ENCODE measurements at places on chromosomes 1 and 21. TPM values are rescaled to one million over a fixed set of nuclear protein-coding genes. Genes with fewer than 3 reads are reported as not detected.

DNA sequence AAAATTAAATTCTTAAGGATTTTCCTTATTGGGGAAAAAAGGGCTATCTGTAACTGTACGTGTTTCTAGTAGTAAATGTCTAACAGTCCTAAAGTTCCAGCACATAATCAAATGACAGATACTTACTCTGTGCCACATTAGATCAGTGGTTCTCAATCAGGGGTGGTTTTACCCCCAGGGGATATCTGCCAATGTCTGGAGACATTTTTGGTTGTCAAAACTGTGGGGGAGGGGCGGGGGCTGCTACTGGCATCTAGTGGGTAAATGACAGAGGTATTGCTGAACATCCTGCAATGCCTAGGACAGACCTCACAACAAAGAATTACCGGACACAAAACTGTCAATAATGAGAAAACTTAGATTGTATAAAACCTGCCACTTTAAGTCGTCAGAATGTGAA is 33.4 kb upstream of the PTPRC start:
- no peak overlapping the region for H3K27ac ChIP-seq
- H3K4me1 ChIP-seq: no peaks in the 10 kb centered on the region
- H3K27me3 ChIP-seq: no peaks in the 10 kb centered on the region
- no peaks in the 10 kb centered on the region for H3K36me3 ChIP-seq

DNA sequence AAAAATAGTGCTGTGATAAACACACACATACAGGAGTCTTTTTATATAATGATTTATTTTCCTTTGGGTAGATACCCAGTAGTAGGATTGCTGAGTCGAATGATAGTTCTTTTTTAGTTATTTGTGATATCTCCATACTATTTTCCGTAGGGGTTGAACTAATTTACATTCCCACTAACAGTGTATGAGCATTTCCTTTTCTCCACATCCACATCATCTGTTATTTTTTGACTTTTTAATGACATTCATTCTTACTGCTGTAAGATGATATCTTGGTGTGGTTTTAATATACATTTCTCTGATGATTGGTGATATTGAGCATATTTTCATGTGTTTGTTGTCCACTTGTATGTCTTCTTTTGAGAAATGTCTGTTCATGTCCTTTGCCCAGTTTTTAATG is 78.3 kb downstream of the NIBAN1 start:
- peaks cover 3% of the 10 kb centered on the region for H3K4me1 ChIP-seq
- no peak overlapping the region for H3K27ac ChIP-seq
- H3K27me3 ChIP-seq: no peaks in the 10 kb centered on the region
- H3K36me3 ChIP-seq: no peaks in the 10 kb centered on the region
- H3K4me3 ChIP-seq: no peak overlapping the region
- no peak for DNase-seq

The ADAM30 gene
- 9.5 TPM for total RNA-seq

DNA sequence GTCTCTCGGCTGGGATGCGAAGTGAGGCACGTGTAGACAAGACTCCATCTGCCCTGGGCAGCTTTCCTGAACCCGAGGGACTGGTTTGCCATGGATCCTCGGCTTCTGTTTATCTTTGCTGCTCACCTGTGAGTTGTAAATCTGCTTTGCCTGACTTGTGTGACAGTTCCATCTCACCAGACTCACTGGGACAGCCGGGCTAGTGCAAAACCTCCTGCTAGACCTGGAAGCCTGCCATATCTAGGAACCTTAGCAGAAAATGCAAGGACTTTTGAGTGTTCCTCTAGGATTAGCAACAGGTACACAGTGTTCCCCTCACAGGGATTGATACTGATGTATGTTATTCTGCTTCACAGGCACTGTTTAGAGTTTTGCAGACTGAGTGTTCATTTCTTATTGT is 218.6 kb downstream of the URB2 start:
- H3K27ac ChIP-seq: peak overlapping the region; percentile 74
- no peak overlapping the region for H3K4me3 ChIP-seq
- no peaks in the 10 kb centered on the region for H3K36me3 ChIP-seq
- H3K4me1 ChIP-seq: peaks cover 5% of the 10 kb centered on the region
- no peaks in the 10 kb centered on the region for H3K27me3 ChIP-seq
- DNase-seq: peak; percentile 53

- H3K36me3 ChIP-seq: no peaks in the 10 kb centered on the region
- H3K4me1 ChIP-seq: no peaks in the 10 kb centered on the region
- DNase-seq: no peak
- no peaks in the 10 kb centered on the region for H3K27me3 ChIP-seq
- no peak within 1 kb of the TSS for H3K27ac ChIP-seq
- no peak within 1 kb of the TSS for H3K4me3 ChIP-seq
These were observed at the start of gene CLCA2 for GRCh38 chr1:86423873-86424272. Gene CLCA2 (plus strand): TSS chr1:86424171. CDS start chr1:86424248, 77 bp downstream.

DNA sequence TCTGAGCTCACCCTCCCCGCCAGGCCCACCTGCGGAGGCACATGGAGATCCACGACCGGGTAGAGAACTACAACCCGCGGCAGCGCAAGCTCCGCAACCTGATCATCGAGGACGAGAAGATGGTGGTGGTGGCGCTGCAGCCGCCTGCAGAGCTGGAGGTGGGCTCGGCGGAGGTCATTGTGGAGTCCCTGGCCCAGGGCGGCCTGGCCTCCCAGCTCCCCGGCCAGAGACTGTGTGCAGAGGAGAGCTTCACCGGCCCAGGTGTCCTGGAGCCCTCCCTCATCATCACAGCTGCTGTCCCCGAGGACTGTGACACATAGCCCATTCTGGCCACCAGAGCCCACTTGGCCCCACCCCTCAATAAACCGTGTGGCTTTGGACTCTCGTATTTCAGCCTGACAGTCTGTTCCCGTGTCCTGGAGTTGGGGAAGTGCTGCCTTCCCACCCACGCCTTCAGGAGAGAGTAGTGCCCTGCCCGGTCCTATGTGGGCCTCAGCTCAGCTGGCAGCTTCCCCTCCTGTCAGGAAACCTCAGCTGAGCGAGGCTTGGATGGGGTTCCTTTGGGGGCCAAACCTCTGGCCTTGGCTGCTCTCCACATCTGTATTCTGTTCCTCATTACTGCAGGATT is 9.2 kb downstream of the ZBTB48 start:
- no peak for DNase-seq
- peaks cover 12% of the 10 kb centered on the region for H3K4me1 ChIP-seq
- no peaks in the 10 kb centered on the region for H3K27me3 ChIP-seq
- no peak overlapping the region for H3K4me3 ChIP-seq
- H3K36me3 ChIP-seq: no peaks in the 10 kb centered on the region

- DNase-seq: no peak
- H3K27me3 ChIP-seq: no peaks in the 10 kb centered on the region
- no peak overlapping the region for H3K4me3 ChIP-seq
These were observed 3.4 kb downstream of the CTSK start for GRCh38 chr1:150804671-150805070.

The IRF6 gene
- total RNA-seq: 19.2 TPM

DNA sequence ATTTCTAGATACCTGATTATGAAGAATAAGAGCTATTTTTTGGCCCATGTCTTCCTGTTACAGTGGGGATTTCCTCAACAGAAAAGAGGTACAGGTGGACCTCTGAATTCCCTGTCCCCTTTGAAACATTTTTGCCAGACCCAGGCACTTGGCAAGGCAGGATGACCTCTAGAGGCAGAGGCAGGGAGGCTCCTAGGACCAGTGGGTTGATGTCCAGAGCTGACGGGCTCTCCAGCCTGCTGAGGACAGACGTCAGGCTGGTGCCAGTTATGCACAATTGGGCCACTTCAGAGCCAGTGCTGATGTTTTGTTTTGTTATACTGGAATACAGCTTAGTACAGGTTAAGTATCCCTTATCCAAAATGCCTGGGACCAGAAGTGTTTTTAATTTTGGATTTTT is 18.5 kb upstream of the A3GALT2 start:
- H3K27ac ChIP-seq: peak overlapping the region; percentile 66
- peaks cover 61% of the 10 kb centered on the region for H3K4me1 ChIP-seq
- no peaks in the 10 kb centered on the region for H3K27me3 ChIP-seq
- DNase-seq: peak; percentile 36
- H3K36me3 ChIP-seq: no peaks in the 10 kb centered on the region

GRCh38 chr1:36344395-36344680 is 20.9 kb upstream of the EVA1B start:
- no peaks in the 10 kb centered on the region for H3K36me3 ChIP-seq
- no peak overlapping the region for H3K4me3 ChIP-seq
- H3K27me3 ChIP-seq: no peaks in the 10 kb centered on the region
- no peak for DNase-seq
- no peak overlapping the region for H3K27ac ChIP-seq
- peaks cover 19% of the 10 kb centered on the region for H3K4me1 ChIP-seq

The BCAN gene
- 8.8 TPM for total RNA-seq

The PPIAL4G gene
- 0.12 TPM for total RNA-seq

The CR1 gene
- total RNA-seq: 0.47 TPM

GRCh38 chr1:53604291-53604919 is 134.6 kb downstream of the GLIS1 start:
- H3K4me3 ChIP-seq: no peak overlapping the region
- H3K27me3 ChIP-seq: no peaks in the 10 kb centered on the region
- H3K27ac ChIP-seq: no peak overlapping the region

DNA sequence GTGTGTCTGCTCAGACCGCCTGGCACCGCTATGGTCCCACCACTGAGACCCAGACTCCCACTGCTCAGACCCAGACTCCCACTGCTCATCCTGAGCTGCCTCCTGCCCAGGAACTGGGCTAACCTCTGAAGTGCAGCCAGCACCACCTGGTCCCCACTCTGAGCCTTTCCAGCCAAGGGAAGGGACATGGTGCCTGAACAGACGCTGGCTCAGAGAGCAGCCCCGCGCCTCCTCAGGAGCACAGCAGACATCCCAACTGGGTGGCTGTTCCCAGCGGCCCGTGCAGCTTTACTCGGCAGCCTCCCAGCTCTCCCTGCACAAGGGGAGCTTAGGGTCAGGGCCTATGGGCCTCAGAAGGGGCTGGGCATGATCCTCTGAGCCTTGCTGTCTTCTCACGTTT is 27.8 kb upstream of the CNTN2 start:
- no peaks in the 10 kb centered on the region for H3K36me3 ChIP-seq
- peaks cover 15% of the 10 kb centered on the region for H3K4me1 ChIP-seq
- no peak overlapping the region for H3K4me3 ChIP-seq
- no peaks in the 10 kb centered on the region for H3K27me3 ChIP-seq

The OR2T11 gene
- not detected for total RNA-seq

DNA sequence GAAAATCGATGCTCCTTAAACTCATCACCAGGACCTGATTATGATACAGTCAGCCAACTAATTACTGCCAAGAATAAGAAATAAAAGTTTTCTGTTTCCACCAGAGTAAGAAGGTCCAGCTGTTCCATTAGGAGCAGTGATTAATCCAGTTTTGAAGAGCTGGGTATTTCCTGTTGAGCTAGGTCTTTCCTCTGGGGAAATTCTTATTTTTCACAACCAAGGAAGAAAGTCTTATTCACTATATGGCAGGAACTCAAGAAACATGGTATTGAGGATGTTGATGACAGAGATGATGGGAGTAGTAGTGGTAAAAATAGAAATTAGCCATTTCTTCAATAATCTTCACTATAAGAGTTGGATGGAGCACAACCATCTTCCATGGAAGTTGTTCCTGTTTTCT is 374.6 kb upstream of the RUNX1 start:
- H3K27me3 ChIP-seq: no peaks in the 10 kb centered on the region
- DNase-seq: no peak
- H3K36me3 ChIP-seq: no peaks in the 10 kb centered on the region
- H3K4me3 ChIP-seq: no peak overlapping the region
- H3K4me1 ChIP-seq: peaks cover 3% of the 10 kb centered on the region
- no peak overlapping the region for H3K27ac ChIP-seq

- H3K4me1 ChIP-seq: no peaks in the 10 kb centered on the region
- H3K4me3 ChIP-seq: no peak overlapping the region
- no peaks in the 10 kb centered on the region for H3K36me3 ChIP-seq
- no peak overlapping the region for H3K27ac ChIP-seq
These were observed 31.7 kb downstream of the PROX1 start for GRCh38 chr1:214019499-214019898.

The F5 gene
- 2.0 TPM for total RNA-seq

- no peaks in the 10 kb centered on the region for H3K36me3 ChIP-seq
- no peak for DNase-seq
- no peak overlapping the region for H3K4me3 ChIP-seq
- no peak overlapping the region for H3K27ac ChIP-seq
- no peaks in the 10 kb centered on the region for H3K27me3 ChIP-seq
- H3K4me1 ChIP-seq: no peaks in the 10 kb centered on the region
These were observed 31.0 kb downstream of the KRTAP24-1 start for GRCh38 chr21:30251781-30252180.

- no peak overlapping the region for H3K27ac ChIP-seq
- H3K36me3 ChIP-seq: no peaks in the 10 kb centered on the region
- no peak for DNase-seq
- no peaks in the 10 kb centered on the region for H3K27me3 ChIP-seq
- H3K4me3 ChIP-seq: no peak overlapping the region
- H3K4me1 ChIP-seq: no peaks in the 10 kb centered on the region
These were observed 25.8 kb downstream of the CD247 start for GRCh38 chr1:167492481-167492910.

The PRKCZ gene
- 86.4 TPM for total RNA-seq

The ARHGAP29 gene
- total RNA-seq: 34.7 TPM

The MROH9 gene
- total RNA-seq: 1.1 TPM

GRCh38 chr1:97281962-97282361 is 560.4 kb downstream of the PTBP2 start:
- no peaks in the 10 kb centered on the region for H3K4me1 ChIP-seq
- no peak overlapping the region for H3K4me3 ChIP-seq

- peak; percentile 88 for DNase-seq
- H3K27ac ChIP-seq: peak overlapping the region; percentile 52
- no peaks in the 10 kb centered on the region for H3K27me3 ChIP-seq
- no peak overlapping the region for H3K4me3 ChIP-seq
- no peaks in the 10 kb centered on the region for H3K36me3 ChIP-seq
These were observed 12.9 kb downstream of the PI4KB start for GRCh38 chr1:151314137-151314875.

GRCh38 chr1:20370698-20371097 is 80.0 kb downstream of the VWA5B1 start:
- H3K4me1 ChIP-seq: peaks cover 8% of the 10 kb centered on the region
- no peaks in the 10 kb centered on the region for H3K27me3 ChIP-seq
- H3K27ac ChIP-seq: no peak overlapping the region
- H3K36me3 ChIP-seq: no peaks in the 10 kb centered on the region
- no peak for DNase-seq

DNA sequence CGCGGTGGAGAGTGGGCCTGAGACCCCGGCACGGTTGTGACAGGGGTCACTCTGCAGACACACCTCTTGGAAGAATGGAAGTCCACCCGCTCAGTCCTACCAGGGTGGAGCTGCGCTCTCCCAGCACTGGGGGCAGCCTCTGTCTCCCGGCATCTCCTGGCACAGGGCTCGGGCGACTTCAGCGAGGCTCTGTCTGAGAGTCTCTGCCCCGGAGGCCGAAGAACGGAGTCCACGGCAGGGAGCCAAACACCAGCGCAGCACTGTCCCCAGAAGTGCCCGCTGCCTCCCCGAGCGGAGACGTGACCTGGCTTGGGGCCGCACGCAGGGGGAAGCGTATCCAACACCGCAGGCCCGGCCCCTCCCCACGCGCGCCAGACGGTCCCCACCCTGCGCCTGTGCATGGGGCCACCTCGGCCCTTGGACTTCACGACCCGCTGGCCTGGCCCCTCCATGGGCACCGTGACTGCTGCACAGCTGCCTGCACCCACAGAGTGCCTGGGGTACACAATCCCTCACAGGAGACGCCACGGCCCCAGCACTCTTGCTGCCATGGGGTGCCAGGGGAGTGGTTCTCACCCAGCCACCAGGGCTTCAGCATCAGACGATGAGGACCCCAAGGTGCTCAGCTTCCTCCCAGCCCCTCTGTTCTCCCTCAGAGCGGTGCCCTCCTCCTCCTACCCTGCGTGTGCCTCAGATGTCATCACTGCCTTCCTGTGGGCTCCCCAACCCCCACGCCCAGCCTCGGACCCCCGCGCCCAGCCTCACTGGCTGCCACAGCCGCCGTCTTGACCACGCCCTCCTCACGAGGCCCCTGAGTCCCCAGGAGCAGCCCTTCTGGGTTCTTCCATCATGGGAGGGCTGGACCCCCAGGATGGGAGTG is 14.9 kb upstream of the RNF223 start:
- H3K27ac ChIP-seq: no peak overlapping the region
- H3K27me3 ChIP-seq: no peaks in the 10 kb centered on the region
- H3K4me1 ChIP-seq: no peaks in the 10 kb centered on the region
- no peak overlapping the region for H3K4me3 ChIP-seq
- no peaks in the 10 kb centered on the region for H3K36me3 ChIP-seq

Measured in testis (tissue), 5 donors.